ENCODE measurements at places on chromosomes 16 and 17.

DNA sequence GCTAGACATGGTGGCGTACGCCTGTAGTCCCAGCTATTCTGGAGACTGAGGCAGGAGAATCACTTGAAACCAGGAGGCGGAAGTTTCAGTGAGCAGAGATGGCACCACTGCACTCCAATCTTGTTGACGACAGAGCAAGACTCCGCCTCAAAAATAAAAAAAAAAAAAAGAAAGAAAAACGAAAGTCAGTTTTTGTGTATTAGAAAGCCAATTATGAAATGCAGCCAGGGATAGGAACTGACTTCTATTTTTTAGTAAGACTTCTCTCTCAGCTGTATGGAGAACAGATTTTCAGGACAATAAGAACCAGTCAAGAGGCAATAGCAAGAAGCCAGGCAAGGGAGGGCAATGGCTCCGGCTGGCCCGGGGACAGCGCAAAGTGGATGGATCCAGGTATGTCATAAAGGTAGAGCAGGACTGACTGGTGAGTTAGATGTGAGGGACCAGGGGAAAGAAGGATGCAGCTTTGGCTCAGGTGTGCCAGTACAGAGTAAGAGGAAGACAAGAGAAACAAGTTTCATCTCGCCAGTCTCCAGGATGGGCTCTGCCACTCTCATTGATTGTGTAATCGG lies 12.5 kb upstream of the CCL1 start:
- DNase-seq = no peak

- DNase-seq = no peak
Measured at GRCh38 chr17:82022310-82022980, at the start of gene CENPX. Gene CENPX, minus strand, starts transcription at chr17:82022878. Its CDS starts 17 bp downstream, at chr17:82022861.

DNA sequence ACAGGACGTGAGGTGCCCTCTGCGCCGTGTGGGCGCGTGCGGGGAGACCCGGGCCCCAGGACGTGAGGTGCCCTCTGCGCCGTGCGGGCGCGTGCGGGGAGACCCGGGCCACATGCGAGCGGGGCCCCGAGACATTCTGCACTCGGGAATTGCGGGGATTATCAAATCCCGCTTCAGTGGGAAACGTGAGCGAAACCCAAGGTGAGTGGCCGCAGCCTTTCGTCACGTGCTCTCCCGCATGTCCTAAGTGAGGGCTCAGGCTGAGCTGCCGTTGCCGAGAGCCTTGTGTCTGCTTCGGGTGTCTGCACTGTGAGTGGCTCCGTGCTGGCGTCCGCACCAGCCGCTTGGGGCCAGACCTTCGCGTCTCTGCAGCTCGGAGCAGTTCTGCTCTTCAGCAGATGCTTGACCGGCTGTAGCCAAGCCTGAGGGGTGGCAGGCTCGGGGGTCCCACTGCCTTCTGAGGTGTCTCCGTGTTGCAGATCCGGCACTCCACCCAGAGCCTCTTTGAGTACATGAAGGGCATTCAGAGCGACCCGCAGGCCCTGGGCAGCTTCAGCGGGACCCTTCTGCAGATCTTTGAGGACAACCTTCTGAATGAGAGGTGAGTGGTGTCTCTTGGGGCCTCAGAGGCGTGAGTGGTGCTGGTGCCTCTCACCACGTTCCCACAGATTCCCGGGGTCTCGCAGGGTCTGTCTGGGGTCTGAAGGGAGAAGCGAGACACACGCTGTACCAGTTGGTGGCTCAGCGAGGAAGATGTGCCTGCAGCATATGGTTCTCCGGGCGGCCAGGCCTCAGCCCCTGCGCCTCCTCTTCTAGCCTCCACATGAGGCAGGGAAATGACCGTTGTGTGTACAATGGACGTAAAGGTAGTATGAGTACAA lies 90.5 kb upstream of the ZNF750 start:
- DNase-seq = no peak

DNA sequence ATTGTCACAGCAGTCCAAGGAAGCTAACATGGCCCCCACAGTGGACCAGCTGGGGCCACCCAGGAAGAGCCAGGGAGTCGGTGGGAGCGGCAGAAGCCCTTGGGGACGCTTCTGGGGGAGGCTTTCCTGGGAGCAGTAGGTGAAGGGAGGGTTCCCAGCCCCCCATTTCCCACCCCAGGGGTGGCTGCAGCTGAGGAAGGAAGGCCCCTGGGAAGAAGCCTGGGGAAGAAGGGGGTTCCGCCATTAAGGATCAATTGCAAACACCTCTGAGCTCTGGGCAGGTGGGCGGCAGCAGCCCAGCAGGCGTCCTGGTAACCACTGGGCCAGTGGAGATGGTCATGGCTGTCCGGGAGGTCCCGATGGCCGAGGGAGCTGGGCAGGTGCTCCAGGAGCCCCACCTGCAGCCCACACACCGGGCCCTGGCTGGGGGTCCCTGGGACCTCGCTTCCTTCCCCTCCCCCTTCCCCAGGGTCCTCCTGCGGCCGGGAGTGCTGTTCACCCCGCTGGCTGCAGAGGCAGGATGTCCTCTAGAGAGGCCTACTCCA lies 592 bp upstream of the PERCC1 start:
- no peak for DNase-seq

- peak; percentile 60 for DNase-seq
Measured at GRCh38 chr17:75753514-75754377, 11.2 kb downstream of the GALK1 start.

DNA sequence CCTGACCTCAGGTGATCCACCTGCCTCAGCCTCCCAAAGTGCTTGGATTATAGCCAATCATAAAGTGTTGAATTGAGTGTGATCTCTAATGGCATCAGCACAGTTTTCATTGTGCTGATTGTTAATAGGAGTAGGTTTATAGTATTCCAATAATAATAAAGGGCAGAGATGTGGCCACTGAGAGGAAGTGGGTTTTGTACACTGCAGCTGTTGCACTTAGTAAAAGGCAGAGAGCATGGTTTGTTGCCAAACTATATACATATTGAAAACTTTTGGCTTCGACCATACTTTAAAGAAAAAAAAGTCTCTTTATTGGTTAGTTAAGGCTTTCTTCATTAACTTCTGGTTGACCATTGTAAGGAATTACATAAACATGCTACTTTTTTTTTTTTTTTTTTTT lies 185.9 kb downstream of the CDK5R1 start:
- no peak for DNase-seq

DNA sequence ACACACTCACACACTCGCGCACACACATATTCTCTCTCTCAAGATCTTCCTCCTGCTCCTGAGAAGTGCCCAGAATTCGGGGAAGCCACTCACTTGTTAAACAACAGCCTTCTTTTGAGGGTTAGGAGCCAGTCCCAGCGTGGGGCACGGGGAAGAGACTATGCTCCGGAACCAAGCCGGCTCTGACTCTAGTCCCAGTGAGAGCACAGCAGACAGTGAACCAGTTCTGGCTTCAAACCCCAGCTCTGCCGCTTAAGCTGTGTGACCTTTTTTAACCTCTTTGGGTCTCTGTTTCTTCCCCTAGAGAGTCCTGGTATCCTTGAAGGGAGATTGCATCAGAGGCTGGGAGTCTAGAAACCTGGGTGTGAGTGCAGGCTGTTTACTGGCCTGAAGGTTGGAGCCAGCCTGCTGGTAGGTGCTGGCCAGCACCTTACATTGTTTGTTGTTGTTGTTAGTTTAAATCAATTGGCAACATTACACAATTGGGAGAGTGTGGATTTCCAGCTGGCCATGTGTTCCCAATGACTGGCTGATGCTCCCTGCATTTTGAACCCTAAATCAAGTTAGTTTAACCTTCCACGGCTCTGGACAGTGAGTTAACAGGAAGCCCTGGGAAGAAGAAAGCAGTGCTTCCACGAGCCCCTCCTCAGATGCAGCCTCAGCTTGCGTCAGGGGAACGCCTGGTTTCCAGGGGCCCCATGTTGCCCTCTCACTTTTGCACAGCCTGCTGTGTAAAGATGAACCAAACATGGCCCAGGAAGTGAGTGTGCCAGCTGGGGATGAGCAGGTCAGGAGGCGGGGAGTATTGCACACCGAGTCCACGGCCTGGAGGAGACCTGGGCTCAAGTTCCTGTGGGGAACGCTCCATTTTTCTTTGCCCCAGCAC lies 71.5 kb downstream of the GAS7 start:
- DNase-seq = no peak

- DNase-seq = no peak
Measured at GRCh38 chr16:77896415-77897128, 108.2 kb downstream of the VAT1L start.

DNA sequence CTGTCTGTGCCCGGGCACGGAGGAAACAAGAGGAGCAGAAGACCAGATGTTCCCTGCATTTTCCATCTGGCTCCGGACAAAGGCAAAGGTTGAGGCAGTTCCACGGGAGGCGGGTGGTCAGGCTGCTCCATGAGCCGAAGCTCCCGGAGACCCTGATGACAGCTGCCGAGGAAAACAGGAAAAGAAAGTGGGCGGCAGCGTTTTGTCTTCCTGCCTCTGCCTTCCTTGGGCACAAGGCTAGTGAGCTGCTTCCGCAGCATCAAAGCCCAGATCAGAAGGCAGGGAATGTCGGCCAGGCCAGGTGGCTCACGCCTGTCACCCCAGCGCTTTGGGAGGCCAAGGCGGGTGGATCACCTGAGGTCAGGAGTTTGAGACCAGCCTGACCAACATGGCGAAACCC lies 16.2 kb downstream of the SLC43A2 start:
- no peak for DNase-seq

DNA sequence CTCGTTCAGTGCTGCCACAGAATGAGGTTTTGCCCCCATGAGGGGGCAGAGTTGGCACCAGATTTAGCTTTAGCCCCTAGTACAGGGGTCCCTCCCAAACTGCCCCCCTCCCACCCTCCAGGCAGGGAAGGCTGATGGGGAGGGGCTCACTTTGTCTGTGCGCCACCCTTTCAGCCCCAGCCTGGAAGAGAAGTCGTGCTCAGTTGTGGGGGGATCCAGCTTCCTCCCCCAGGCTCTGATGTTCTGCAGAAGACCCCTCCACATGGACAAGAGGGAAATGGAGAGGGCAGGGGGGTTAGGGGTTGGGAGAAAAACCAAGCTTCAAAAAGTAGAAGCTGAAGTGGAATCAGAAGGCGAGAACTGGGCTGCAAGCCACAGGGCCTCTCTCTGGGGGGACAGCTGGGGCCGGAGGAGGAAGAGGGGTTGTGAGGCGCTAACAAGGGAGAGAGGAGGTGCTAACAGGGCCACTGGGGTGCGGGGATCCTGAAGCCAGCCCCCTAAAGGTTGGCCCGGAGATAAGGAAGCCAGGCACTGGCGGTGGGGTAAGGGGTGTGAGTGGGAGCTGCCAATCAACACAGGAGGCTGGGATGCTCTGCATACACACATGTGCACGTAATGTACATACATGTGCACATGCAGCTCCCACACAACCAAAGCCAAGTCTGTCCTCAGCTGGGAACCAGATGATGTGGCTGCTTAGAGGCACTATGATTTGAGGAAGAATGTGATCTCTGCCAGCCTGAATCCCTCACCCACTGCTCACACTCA lies 7.0 kb upstream of the TMEM92 start:
- DNase-seq = no peak

- DNase-seq = no peak
Measured at GRCh38 chr17:50122945-50123344, 7.0 kb downstream of the SAMD14 start.

DNA sequence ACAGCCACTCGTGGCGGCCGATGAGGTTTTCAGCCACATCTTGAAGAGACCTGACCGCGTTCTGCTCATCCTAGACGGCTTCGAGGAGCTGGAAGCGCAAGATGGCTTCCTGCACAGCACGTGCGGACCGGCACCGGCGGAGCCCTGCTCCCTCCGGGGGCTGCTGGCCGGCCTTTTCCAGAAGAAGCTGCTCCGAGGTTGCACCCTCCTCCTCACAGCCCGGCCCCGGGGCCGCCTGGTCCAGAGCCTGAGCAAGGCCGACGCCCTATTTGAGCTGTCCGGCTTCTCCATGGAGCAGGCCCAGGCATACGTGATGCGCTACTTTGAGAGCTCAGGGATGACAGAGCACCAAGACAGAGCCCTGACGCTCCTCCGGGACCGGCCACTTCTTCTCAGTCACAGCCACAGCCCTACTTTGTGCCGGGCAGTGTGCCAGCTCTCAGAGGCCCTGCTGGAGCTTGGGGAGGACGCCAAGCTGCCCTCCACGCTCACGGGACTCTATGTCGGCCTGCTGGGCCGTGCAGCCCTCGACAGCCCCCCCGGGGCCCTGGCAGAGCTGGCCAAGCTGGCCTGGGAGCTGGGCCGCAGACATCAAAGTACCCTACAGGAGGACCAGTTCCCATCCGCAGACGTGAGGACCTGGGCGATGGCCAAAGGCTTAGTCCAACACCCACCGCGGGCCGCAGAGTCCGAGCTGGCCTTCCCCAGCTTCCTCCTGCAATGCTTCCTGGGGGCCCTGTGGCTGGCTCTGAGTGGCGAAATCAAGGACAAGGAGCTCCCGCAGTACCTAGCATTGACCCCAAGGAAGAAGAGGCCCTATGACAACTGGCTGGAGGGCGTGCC lies 30.1 kb downstream of the CIITA start:
- DNase-seq = no peak

- DNase-seq = no peak
Measured at GRCh38 chr17:2459917-2460271, 51.8 kb downstream of the METTL16 start.

GRCh38 chr17:68580236-68580770 lies 20.9 kb downstream of the FAM20A start:
- no peak for DNase-seq

DNA sequence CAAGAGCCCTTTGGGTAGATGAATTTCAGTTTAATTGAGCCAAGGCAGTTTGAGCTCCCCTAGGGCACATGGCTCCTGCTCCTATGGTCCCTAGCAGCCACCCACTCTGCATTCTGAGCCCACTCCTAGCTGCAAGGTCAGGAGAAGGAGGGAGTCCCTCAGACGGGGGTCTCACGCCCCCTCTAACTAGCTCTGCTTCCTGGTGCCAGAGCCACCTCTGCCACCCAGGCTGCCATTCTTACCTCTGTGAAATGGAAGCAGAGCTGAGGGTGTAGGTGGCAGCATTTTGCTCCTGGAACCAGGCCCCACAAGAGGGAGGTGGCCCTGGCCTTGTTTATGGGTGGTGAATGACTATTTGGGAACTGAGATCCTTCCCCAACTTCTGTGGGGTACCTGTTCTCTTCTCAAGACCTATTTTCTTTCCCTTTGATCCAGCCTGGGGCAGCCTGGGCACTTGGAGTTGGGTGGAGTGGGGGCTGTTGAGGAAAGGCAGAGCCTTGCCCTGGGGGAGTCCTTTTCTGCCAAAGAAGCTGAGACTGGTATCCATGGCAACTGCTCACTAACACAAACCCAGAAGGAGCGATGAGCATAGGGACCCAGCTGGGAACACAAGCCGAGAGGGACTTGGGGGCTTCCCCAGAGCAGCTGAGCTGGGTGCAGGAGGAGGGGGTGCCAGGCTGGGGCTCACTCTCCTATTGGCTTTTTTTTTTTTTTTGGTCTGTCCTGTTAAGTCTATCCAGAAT lies 4.8 kb downstream of the SPNS2 start:
- DNase-seq = no peak

GRCh38 chr17:16938031-16938430 lies 33.9 kb downstream of the TNFRSF13B start:
- DNase-seq = no peak

- DNase-seq = no peak
Measured at GRCh38 chr17:75088465-75089417, 987 bp downstream of the SLC16A5 start.

- no peak for DNase-seq
Measured at GRCh38 chr16:55010492-55011160, 80.0 kb downstream of the IRX5 start.

- DNase-seq = no peak
Measured at GRCh38 chr16:47712276-47713224, 251.4 kb downstream of the PHKB start.

Data from D721Med (cell line).